ENCODE measurements at places on chromosomes 13 and 19. TPM values are rescaled to one million over a fixed set of nuclear protein-coding genes. Genes with fewer than 3 reads are reported as not detected.

- no peak for DNase-seq
Observed at GRCh38 chr19:31840371-31840770, 491.1 kb upstream of the TSHZ3 start.

- DNase-seq: no peak
Observed at GRCh38 chr19:41248895-41249294, 15.3 kb upstream of the HNRNPUL1 start.

The PRSS57 gene
- total RNA-seq: not detected

- no peak for DNase-seq
Observed at GRCh38 chr13:23003446-23003845, 177.3 kb upstream of the SGCG start.

DNA sequence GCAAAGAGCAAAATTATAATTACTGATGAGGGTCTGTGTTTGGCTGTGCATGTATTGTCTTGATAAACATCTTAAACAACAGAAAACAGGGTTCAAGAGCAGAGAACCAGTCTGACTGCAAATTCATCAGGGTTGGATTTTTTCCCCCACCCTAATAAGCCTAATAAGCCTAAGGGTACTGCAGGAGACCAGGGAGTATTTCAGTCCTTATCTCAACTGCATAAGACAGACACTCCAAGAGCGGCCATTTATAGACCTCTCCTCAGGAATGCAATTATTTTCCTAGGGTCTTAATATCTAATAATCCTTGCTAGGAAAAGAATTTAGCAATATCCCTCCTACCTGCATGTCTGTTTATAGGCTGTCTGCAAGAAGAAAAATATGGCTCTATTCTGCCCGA, 2011.5 kb upstream of the PCDH20 start:
- no peak for DNase-seq

Measured in Caki2 (cell line).